ENCODE measurements at places on chromosomes 13 and 19.

DNA sequence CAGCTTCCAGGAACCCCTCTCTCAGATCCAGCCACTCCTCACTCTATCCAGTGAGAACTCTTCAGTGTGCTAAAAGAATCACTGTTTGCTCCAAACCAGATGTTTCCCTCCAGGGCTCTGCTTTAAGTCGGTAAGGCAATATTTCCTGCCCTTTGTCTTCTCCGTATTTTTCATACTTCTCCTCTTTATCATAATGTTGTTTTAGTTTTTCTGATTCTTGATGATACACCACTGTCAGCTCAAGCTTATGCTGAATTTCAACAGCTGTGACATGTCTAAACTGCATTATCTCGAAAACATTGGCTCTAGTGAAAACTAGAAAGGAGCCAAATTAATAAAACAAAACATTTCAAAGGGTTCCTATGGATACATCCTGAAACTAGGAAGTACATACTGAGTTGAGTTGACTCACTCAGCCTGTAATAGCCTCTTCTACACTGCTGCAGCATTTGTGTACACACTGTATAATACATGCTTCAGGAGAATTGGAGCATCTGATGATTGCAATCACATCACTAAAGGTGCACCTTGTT lies 39.8 kb downstream of the GPR180 start:
- DNase-seq: no peak

- DNase-seq: no peak
Measured at GRCh38 chr13:102071711-102072110, 330.1 kb downstream of the FGF14 start.

GRCh38 chr13:23588666-23589065 lies 18.5 kb downstream of the TNFRSF19 start:
- no peak for DNase-seq

- no peak for DNase-seq
Measured at GRCh38 chr13:47862841-47863240, 138.2 kb downstream of the SUCLA2 start.

- peak; percentile 31 for DNase-seq
Measured at GRCh38 chr13:29743201-29743786, 107.1 kb downstream of the UBL3 start.

- no peak for DNase-seq
Measured at GRCh38 chr13:51423766-51424165, 29.1 kb downstream of the INTS6 start.

- no peak for DNase-seq
Measured at GRCh38 chr19:41887711-41888382, 4.9 kb downstream of the ARHGEF1 start.

DNA sequence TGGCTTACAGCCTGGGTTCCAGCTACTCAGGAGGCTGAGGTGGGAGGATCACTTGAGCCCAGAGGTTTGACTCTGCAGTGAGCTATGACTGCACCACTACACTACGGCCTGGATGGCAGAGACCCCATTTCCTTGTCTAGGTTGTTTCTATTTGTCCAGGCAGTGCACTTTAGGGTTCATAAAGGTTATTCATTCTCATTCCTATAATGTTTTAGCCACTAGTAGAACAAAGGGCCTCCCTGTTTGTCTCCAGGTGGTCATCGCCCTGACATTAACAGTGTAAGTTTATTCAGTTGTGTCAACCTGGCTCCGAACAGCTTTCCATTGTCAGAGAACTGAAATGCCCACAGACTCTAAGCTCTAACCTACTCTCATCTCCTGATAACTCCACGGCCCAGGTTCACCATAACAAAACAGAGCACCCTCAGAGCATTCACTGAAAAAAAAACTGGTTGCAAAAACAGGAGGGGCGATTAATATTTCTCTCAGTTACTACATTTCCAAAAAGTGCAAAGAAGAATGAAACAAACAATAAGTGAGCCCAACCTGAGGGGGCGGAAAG lies 37.1 kb downstream of the SMAD9 start:
- DNase-seq: no peak

GRCh38 chr19:4821265-4821664 lies 10.2 kb downstream of the TICAM1 start:
- no peak for DNase-seq

- no peak for DNase-seq
Measured at GRCh38 chr19:33366897-33367296, 6.6 kb upstream of the CEBPG start.
